ENCODE measurements at places on chromosomes 5 and 9.

DNA sequence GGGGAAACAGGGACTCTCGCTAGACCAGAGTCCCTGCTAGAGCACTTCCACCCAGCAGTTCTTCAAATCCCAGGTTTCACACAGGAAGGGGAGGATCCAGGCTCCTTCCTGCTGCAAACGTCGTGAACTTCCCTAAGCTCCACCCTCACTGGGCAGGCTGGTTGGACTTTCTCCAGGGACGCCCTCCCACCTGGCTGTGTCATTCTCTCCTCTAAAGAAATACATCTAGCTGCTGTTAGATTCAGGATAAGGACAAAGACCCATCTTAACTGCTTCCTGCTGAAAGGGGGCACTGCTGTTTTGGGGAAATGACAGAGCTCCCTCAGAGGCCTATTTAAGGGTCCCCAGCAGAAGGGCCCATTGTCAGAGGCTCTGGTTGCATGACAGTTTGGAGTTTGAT, 230.7 kb downstream of the SEMA6A start:
- DNase-seq, result no peak

DNA sequence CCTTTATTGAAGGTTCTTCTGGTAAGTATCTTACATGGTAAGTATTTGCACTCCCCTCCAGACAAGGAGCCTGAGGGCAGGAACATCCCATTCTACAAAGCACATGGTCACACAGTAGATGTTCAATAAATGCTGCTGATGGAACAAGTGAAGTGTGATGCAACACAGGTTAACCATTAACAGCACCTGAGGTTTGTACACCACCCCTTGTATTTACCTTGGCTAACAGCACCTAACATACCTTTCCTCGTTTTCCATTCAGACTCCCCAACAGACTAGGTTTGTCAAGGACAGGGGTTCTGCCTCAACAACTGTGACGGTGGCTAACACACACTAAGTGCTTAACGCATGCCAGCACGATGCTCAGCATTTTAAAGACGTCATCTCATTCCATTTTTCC, 213.6 kb downstream of the MAPKAP1 start:
- no peak for DNase-seq

GRCh38 chr9:131735238-131736128, 4.4 kb downstream of the RAPGEF1 start:
- no peak for DNase-seq

DNA sequence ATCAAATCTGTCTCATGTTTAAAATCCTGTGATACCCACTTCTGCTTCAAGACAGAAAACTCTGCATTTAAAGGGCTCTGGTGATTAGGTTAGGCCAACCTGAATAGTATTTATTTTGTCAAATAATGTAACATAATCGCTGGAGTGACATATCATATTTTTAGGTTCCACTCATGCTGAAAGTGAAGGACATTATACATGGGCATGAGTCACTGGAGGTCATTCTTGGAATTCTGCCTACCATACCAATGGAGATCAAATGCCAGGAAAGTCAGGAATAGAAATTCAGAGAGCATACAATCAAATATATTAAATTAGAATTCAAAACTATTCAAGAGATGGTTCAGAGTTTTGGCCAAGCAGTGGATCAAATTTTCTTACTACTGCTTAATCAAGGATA, 97.1 kb upstream of the PRSS3 start:
- DNase-seq, result no peak

GRCh38 chr9:114696814-114697544, 15.0 kb upstream of the TEX48 start:
- no peak for DNase-seq

- DNase-seq, result no peak
These were observed 14.1 kb upstream of the RPL26L1 start for GRCh38 chr5:172945151-172945550.

- no peak for DNase-seq
These were observed 314.1 kb upstream of the PTGER4 start for GRCh38 chr5:40365342-40366330.

DNA sequence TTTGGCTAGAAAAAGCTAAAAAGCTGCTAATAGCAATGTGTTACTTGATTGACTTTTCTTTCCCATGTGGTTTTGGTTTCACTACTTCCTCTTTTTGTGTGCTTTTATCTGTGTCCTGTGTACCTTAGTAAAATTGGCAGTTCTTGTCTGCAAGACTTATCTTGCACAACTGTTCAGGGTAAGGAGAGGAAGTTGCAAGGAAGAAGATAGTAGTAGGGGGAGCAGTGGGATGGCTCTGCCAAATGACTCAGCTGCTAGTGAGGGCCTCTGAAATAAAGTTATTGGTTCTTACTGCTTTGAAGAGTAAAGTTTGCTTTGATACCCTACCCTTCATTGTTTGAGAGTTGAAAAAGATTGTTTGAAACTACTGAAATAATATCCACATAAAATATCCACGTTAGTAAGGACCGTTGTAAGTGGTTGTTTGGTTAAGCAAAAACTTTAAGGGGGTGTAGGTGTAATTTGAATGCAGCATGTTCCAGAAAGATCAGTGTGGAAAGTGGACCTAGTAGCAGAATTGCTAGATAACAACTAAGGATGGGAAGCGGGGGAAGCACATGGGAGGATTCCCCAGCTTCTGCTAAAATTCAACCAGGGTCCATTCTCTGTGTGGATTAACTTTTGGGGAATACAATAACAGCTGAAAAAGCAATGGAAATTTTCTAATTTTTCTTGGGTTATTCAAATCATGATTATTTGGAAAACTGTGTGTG, 123.5 kb downstream of the SCAMP1 start:
- DNase-seq, result no peak

DNA sequence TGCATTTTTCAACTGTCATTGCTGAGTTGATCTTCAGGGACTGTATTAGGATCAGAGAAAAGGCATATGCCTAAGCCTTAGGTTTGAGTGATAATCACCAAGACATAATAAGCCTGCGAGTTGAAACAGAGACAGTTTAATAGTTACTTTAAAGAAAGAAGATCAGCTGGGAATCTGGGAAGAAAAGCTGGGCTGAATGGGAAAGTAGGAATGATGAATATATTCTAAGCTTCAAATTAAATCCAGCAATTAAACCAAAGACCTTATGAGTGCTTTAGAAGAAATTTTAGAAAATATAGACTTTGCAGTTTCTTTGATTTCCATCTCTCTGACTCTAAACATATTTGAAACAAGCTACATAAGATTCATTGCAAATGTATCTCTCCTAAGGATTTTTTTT, 222.3 kb downstream of the ENC1 start:
- DNase-seq, result no peak

- no peak for DNase-seq
These were observed 85.5 kb downstream of the PALM2AKAP2 start for GRCh38 chr9:109865521-109865920.

DNA sequence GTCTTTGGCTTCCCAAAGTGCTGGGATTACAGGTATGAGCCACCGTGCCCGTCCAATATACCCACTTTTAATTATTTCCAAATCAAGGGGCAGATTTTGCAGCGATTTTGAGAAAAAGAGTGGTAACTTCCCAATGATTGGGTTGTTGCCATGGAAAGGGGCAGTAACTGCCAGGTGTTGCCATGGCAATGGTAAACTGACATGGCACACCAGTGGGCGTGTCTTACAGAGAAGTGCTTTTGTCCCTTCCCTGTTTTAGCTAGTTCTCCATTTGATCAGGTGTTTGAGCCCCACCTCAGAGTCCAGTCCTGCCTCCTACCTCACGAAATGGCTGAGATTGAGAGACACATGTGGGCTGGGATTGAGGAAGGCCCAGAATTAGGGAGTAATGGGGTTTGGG, 86.3 kb upstream of the IER5L start:
- no peak for DNase-seq

DNA sequence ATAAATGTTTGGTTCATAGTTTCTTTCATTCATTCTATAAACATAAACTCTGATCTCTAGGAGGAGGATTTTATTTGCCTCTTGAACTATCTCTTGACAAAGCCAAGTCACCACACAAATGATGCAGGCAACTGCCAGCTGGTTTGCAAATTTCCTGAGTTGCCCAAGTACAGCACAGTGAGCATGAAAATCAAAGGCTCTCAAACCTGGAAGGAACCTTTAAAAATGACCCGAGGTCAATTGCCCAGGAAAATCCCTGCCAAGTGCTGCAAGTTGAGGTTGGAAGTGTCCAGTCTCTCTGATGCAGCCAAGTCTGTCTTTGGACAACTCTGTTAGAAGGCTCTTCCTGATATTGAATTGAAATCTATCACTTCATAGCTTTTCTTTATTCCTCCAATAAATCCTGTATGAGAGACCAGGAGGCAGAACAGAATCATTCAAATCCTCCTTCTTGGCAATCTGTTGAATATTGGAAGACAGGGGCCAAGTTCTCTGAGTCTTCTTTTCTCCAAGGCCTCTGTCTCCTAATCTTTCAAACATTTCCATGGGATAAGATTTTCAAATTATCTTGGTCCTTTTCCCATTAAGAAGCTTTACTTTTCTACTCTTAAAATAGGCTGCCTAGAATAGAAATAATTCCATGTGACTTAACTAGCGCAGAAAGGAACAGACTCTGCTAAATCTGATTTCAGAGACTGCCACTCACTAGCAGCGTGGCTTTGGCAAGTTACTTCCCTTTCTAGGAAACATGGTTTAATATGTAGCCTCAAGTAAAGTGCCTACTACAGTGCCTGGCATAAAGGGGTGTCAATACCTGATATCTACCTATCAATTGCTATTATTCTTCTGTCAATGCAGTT, 159.2 kb downstream of the SNX18 start:
- DNase-seq, result no peak

DNA sequence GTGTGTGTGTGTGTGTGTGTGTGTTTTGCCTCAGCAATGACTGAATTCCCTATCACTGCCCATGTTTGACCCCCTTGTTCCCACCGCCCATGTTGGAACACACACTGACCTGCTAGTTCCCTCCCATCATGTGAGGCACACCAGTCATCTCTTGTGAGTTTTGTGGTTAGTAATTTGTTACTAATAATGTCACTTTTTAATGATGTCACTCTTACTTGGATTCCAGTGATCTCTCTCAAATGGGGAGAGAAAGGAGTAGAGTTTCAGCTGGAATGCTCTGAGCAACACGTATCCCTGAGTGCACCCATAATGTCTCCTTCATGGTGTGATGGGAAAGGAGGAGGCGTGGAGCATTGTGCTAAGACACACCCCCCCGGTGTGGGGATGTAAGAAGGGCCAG, 172.6 kb downstream of the SH3GL2 start:
- DNase-seq, result no peak

GRCh38 chr5:6573651-6574101, 59.2 kb downstream of the NSUN2 start:
- DNase-seq, result no peak

DNA sequence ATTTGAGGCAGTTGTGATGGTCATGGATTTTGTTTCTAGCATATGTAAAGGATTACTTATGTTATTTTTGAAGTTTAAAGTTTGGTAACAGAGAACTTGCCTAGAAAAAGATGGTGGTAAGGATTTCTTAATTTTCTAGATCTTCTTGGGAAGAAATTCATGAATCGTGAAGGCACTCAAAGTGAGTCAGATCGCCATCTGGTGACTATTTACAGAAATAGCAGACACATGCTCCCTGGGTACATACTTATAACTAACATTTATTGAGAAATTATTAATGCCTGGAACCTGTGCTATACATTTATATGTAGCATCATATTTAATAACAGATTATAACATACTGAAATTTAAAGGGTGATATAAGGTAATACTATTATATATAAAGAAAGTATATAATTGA, 299.7 kb downstream of the IZUMO3 start:
- DNase-seq, result no peak

GRCh38 chr5:116002116-116002906, 30.0 kb upstream of the ARL14EPL start:
- no peak for DNase-seq

DNA sequence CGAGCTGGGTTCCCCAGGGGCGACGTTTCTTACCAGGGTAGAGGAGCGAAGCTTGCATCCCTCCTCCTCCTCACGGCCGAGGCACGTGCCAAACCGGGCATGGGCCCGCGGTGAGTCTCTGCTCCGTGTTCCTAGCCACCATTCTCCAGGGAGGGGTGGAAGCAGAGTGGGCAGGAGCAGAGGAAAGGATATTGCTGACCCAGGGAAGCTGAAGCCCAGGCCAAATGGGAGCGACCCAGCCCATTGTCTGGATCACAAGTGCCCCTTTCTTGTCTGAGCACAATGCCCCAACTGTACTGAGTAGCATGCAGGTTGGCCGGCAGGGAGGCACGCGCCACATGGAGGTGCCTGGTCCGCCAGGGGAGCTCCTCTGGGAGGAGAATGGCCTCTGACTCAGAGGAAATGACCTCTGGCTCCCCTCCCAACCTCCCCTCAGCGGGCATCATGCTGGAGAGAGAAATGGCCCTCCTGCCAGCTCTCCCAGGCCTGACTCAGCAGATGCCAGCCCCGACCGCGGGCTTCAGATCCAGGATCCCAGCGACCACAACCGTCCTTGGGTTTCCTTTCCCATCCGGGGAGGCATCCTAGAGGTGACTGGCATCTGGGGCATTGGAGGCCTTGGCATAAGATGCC, 1.1 kb downstream of the PRR7 start:
- no peak for DNase-seq

- no peak for DNase-seq
These were observed 1784.8 kb upstream of the CDH9 start for GRCh38 chr5:28823231-28823630.

GRCh38 chr9:136973618-136974617, 3.4 kb upstream of the PTGDS start:
- no peak for DNase-seq
